ENCODE measurements at places on chromosomes 4 and X.

DNA sequence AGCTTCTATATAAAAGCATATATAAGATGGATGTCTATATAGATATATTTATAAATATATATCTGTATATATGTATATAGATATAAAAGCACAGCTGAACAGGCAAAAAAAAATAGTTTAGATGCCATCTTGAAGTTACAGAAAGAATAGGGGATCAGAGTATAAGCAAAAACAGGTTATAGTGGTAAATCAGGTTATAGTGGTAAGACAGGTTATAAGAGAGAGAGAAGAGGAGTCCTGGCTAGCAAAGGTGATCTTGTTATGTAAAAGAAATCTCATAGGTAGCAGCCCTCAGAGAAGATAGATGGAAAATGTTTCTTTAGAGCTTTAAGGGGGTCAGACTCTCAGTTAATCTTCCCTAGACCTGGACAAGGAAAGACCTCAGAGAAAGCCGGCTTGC lies 1263.1 kb downstream of the PCDH7 start:
- DNase-seq: no peak

GRCh38 chr4:3411676-3412075 lies 30.1 kb upstream of the HGFAC start:
- no peak for DNase-seq

GRCh38 chr4:30757357-30757756 lies 37.2 kb downstream of the PCDH7 start:
- DNase-seq: no peak

- DNase-seq: no peak
These were observed 223.0 kb upstream of the GATB start for GRCh38 chr4:151983854-151984253.

DNA sequence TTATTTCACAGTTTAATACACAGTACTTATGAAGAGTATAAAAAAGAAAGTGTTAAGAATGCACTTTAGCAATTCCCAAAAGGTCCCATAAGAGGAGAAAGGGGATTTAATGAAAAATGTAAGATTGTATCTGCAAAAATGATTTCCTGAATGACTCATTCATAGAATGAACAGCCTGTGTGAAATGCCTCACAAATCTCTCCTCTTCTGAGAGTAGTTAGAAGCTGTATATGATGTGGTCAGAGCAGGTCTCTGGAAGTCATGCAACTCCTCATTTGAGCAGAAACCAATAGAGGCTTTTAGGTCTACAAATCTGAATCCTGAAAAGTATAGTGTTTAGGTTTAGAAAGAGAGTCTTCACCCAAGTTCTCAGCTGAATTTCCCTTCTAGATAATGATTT lies 381.3 kb upstream of the INTU start:
- DNase-seq: no peak

DNA sequence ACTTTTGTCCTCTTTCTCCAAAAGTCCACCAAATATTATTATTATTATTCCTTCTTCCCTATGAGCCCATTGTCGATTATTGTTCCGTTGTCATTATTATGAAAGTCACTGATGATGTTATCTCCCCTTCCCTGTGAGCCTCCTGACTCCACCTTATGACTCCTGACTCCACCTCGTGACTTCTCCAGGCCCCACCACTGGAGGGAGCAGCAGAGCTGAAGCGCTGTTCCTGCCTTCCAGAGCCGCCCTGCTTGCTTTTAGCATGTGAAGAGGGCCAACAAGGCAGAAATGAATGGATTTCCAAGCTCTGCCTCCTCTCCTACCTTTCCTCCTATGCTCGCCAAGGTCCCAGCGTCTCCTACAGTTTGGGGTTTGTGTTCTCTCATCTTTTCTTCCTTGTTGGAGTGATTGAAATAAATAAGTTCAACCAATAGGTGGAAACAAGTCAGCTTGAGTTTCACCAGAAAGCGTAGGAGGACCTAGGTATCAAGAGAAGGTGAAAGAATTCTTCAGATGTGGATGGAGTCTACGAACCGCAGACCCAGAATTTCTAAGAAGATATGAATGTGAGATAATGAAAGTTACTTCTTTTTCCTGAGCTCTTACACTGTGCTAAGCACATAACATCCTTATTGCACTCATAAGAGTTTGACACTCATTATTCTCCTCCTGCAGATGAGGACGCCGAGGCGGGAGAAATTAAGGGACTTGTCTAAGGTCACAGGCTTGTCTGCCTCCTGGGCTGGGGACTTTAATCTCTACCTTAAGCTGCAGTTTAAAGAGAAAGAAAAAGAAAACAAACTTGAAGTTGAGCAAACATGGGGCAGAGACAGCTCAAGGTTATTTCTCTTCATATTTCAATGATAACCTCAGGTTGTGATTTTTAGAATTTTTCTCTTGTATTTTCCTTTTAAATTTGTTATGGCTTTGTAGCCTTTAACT lies 26.1 kb downstream of the IGSF1 start:
- no peak for DNase-seq

DNA sequence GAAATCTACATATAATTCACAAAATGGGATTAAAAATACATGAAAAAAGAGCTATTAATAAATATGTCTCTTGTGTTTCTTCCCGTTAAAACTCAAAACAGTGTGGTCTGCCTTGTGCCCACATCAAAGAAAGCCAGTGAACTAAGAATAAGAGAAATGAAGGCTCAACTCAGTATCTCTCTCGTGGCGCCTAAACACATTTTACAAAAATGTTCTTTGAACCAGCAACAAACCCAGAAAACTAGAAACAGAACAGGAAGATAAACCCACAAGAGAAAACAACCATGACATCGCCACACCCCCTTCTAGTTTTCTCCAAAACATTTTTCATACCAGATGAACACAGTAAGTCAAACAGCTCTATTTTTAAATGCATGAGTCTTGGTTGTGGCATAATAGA lies 130.1 kb downstream of the DCHS2 start:
- no peak for DNase-seq

- DNase-seq: no peak
These were observed 29.5 kb downstream of the TAPT1 start for GRCh38 chr4:16196482-16197393.

GRCh38 chr4:80086296-80086695 lies 13.3 kb upstream of the ANTXR2 start:
- no peak for DNase-seq

- DNase-seq: no peak
These were observed 15.7 kb upstream of the HSFX1 start for GRCh38 chrX:149758068-149758714.

GRCh38 chrX:100407784-100408712 lies 2.0 kb downstream of the PCDH19 start:
- DNase-seq: no peak

DNA sequence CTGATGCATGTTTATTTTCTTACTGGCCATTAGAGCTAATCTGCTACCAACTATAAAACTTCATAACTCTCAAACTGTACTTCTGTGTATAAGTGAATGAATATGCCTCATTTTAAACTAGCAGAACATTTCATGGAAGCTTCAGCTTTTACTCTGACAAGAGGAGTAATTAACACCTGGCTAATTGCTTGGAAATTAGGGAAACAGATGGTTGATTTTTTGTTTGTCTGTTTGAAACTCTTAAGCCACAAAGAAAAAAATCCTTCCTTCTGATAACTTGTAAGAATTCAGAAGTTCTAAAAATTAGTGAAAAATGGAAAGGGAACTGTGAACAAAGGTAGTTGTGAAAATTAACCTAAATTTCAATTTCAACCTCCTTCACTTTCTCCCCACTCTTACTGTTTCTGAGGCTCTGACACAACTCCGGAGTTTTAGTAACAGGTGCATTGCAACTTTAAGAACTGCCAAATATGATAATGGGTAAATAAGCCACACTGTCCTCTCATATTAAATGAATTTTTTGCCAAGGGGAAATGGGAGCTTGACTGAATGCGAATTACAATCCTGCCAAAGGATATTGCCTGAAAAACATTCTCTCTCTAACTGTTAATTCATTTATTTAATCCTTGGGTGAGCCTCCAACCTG lies 1.0 kb downstream of the EGF start:
- no peak for DNase-seq

GRCh38 chr4:95013236-95013635 lies 255.5 kb downstream of the BMPR1B start:
- DNase-seq: no peak

DNA sequence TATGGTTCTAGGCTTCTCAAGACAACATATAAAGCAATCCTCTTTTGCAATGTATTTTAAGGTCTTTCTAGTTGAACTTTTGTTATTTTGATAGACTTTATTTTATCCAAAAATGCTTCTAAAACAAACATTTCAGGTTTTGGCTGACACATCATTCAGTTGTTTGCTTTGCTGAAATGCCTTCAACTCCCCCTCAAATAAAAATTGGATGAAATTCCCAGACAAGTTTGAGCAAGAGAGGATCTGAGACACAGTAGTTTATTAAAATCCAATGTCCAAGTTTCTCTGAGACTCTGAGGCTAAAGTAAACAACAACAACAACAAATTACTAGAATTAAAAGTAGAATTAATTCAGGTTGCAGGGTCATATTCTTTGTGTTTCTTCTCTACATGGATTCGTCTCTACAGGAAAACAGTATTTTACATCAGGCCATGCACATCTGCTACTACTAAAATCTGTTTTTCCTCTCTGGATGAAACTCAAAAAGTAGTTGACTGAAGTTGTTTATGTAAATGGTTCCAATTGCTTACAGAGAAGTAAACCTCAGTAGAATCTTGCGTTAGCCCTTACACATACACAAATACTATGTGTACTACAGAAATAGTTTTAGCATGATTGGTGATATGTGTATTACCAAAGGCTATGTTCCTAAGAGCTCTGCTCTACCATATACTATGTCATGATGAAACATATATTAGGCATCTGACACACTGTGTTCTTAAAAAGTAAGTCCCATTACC lies 64.9 kb downstream of the PRSS12 start:
- DNase-seq: no peak

DNA sequence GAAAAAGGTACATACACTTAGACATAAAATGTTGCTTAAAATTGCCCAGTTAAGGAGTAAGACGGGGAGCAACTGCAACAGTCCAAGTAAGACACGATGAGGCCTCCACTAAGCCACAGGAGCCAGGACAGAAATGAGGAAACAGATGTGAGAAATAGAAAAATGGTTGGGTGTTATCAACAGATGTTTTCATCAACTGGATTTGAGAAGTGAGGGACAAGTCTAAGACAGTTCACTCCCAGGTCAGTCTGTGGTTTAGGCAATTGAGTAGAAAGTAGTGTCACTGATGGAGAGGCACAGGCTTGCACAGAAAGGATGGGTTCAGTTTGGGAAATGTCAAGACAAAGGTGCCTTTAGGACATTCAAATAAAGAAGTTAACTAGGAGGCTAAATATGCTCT lies 23.5 kb upstream of the PHF8 start:
- no peak for DNase-seq

DNA sequence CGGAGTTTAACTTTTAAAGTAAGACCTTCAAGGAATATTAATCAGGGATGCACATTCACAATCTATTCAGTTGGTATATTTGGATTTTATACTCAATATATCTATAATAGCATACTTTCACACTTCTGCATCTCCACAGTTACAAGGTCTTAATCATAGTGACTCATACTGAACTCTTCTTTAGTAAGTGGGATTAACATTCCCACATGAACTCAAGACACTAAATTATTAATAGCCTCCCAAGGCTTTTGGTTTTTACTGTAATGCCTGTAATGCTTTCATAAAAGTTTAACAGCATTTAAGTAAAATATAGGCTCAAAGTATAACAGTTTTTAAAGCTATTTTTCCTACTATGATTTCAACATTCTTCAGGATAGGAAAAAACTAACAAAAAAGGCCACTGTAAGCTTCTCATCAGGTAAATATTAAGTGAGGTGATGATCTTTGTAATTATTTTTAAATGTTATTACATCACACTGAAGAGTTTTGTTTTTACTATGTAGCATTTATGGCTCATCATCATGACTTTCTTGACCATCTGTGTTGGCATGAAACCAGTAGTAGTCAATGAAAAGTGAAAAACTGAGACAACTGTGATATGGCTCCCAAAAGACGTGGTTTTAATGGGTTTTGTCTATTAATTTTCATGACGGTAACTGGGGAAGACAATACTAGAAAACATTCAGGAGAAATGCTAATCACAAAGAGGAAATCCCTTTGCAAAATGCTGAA lies 91.5 kb upstream of the GALNT7 start:
- DNase-seq: no peak

GRCh38 chrX:39900777-39901170 lies 197.0 kb downstream of the BCOR start:
- no peak for DNase-seq

DNA sequence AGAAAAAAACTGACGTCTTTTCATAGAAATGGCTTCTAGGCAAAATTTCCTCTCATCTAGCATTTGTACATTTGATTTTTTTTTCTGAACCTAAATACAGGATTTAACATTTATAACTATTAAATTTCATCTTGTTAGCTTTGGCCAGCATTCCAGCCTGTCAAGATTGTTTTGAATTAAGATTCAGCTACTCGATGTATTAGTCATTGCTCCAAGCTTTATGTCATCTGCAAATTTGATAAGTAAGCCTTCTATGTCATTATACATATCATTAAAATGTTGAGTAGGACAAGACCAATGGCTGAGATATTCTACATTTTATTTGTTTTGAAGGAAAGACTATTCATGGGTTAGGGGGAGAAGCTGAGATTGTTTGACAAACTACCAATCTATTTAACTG lies 46.7 kb downstream of the DDX53 start:
- no peak for DNase-seq

- DNase-seq: no peak
These were observed 100.9 kb upstream of the PSAPL1 start for GRCh38 chr4:7535619-7536018.

DNA sequence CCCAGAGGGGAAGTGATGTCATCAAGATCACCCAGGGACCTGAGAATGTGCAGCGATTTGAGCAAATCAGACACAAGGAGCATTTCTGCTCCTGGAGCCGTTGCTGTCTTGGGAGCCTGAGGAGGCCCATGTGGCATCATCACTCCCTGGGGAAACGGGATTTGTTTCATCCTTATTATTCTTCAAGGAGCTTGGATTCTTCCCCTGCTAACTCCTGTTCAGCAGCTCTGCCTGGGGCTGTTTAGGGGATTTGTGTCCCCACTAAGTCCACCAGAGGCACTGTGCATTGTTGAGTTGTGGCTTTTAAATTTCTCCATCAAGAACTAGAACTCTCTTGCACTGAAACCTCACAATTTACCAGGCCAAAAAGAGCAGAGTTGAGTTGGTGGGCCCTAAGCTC lies 104.2 kb upstream of the MSX1 start:
- DNase-seq: no peak

DNA sequence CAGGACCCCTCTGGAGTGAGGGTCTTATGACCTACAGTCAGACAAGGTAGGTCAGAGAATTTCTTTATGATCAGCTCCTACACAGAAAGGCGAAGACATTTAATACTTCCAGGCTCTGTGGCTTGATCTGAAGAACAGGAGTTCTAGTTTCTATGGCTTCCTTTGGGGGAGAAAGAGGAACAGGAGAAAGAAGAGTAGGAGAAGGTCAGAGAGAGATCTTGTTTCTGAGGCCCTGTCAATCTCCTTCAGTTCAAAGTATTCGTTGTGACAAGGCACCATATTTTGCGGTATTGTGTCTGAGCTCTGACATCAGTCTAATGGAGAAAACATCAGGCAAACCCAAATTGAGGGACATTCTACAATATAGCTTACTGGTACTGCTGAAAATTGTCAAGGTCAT lies 16.7 kb downstream of the TMSB4X start:
- no peak for DNase-seq

- DNase-seq: no peak
These were observed 102.9 kb downstream of the TEX13A start for GRCh38 chrX:105117621-105118020.

All from vagina (tissue), 2 donors.